ENCODE measurements at places on chromosomes 1 and 21.

GRCh38 chr1:55703726-55704363 is 488.7 kb upstream of the USP24 start:
- DNase-seq: no peak

GRCh38 chr1:53273526-53273925 is 35.2 kb upstream of the MAGOH start:
- DNase-seq: no peak

DNA sequence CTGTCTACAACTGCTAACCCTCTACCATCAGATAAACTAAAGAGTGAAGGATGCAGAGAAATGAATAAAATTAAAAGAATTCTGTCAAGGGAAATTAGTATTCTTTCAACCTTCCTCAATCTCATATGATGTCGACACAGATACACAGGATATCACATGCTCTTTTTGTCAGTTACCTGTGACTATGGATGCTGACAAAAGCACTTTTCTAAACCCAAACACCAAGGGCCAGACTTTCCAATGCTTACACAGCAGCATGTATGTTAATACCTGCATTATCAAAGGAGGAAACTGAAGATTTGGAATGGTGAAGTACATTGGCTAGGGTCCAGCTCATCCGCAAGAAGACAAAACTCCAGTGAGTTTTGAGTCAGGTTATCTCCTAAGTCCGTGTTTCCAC is 294.0 kb downstream of the SMYD3 start:
- no peak for DNase-seq

DNA sequence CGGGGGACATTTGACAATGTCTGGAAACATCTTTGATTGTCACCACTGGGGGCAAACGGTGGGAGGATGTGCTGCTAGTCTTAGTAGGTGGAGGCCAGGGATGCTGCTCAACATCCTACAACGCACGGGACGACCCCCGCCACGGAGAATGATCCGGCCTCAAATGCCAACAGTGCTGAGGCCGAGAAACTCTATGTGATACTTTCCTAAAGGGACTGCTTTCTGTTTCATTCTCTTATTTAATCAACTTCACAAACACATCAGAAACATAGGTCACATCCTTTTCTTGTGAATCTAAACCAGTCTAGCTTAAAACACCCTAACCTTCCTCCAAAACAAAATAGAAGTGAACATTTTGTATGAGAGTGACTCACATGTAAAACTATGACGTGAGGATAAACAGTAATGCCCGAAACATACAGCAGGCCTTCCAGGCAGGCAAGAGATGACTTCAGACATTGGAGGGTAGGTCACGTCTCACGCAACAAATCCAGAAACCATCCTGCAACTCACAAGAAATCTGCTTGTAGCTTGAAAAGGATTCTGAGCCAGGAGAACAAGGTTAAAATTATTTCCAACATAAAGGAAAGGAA is 37.2 kb upstream of the ETS2 start:
- no peak for DNase-seq

GRCh38 chr21:45415188-45415942 is 10.4 kb downstream of the COL18A1 start:
- no peak for DNase-seq

- no peak for DNase-seq
These were observed 18.7 kb downstream of the CLSTN1 start for GRCh38 chr1:9805006-9805508.

- DNase-seq: peak; percentile 74
These were observed at the start of gene PFKL for GRCh38 chr21:44299458-44300261. Gene PFKL (plus strand): TSS chr21:44300053. CDS start chr21:44300106, 53 bp downstream.

DNA sequence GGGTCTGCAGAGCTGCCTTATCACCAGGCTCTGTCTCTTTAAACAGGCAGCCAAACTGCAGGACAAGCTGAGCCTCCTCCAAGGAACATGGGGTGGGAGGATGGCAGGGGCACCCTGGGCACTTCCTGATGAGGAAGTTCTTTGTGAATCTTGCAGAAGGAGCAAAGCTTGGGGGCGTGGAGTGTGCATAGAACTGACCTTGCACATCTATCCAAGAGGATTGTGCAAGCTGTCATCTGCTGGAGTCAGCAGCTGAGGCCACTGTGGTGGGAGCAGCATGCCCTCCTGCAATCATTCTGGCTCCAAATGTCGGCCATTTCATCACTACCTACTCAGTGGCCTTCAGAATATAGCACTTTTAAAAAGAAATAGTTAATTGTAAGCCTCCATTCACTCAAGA is 182.2 kb downstream of the AJAP1 start:
- DNase-seq: peak; percentile 26

- DNase-seq: peak; percentile 87
These were observed 328.2 kb downstream of the KCTD3 start for GRCh38 chr1:215895276-215895675.

GRCh38 chr1:54259546-54260140 is 59.7 kb downstream of the MRPL37 start:
- DNase-seq: no peak

DNA sequence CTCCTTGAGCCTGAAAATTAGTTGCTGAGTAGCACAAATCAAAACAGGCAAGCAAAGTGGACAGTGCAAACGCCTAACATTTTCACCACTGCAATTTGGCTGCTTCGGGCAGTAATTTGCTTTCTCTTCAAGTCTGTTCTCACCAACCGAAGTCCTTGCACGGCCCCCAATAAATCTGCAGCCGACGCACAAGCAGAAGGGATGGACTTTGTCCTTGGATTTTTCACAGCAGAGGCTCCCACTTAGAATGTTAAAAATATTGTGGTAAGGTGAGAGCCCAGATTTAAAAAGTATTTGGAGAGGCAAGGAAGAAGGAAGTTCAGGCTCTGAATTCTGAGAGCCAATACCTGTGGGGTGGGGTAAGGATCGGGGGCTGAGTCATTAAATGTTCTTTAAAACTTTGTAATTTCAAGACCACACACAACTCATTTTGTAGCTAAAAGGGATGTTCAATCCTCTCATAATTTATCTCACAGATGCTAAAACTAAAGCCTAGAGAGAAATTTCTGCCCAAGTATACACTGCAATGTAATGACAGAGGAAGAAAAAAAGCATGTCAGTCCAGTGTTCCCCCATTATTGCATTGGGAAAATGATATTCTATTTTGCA is 6.2 kb downstream of the CD247 start:
- no peak for DNase-seq

- DNase-seq: no peak
These were observed 6.3 kb downstream of the KCNJ6 start for GRCh38 chr21:37909936-37910335.

DNA sequence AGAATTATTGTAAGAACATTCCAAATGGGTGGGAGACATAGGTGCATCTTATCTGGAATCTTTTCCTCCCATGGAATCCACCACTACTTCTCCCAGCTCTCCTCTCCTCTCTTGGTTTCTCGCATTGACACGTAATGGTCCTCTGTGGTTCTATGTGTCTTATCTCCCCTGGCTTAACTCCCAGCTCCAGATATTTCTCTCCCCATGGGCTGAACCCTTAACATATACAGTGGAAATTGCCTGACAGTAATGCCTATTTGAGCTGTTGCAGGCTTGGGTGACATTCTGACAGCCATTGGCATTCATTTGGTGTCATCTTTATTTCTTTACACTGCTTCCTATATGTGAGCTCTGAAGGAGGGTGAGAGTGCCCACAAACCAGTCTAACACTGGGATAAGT is 118.3 kb downstream of the SPATA46 start:
- DNase-seq: no peak

DNA sequence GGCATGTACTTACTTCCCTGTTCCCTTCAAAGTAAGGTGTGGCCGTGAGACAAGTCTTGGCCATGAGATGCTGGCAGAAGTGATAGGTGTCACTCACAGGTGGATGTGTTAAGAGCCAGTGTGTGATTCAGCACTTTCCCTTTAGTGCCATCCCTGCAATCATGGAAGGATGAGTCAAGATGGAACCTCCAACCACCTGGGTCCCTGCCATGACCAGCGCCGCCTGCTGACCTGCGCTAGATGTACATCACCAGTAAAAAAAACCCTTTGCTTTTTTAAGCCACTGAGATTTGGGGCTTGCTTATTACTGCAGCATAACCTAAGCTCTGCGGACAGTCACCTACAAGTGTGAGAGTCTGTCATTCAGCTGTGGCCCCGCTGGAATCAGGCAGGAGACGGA is 71.7 kb downstream of the TOMM20 start:
- no peak for DNase-seq

GRCh38 chr1:54975356-54976108 is 4.9 kb upstream of the TMEM61 start:
- no peak for DNase-seq

- DNase-seq: no peak
These were observed 9.2 kb upstream of the CDC42 start for GRCh38 chr1:22043198-22043769.

DNA sequence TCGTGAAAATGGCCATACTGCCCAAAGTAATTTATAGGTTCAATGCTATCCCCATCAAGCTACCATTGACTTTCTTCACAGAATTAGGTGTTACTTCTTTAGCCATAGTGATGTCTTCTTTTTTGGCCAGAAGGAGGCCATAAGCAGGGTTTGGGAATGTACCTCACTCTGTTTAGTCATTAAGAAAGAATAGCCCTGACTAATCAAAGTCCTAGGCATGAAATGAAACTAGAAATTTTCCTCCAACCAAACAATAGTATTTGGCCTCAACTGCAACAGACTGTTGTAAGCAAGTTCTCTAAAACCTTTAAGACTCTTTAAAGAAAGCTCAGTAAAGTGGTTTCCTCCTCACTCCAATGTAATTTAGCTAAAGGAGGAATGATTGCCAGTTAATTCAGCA is 163.9 kb downstream of the AKT3 start:
- DNase-seq: peak; percentile 1

- peak; percentile 95 for DNase-seq
These were observed at the start of gene ARHGAP30 for GRCh38 chr1:161069731-161070270. Gene ARHGAP30 (minus strand): TSS chr1:161069891. CDS start chr1:161069624, 267 bp downstream.

- DNase-seq: no peak
These were observed 577 bp downstream of the RAB3GAP2 start for GRCh38 chr1:220271706-220272046.

DNA sequence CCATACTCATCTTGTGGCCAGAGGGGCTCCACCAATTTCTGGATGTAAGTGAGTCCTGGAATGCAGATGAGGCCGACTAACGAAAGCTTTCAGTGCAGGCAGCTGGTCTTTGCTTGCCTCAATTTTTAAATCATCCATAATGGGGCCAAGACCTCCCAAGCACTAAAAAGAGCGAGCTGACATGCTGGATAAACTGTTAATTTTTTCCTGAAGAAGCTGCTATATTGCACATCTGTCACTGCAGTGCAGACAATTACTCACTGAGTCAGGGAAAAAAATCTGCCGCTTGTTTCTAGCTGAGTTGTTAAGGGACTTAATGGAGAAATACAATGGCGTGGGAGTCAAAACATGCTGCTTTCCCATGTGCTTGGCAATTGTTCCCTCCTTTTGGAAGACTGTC is 205.5 kb downstream of the GPATCH2 start:
- no peak for DNase-seq

DNA sequence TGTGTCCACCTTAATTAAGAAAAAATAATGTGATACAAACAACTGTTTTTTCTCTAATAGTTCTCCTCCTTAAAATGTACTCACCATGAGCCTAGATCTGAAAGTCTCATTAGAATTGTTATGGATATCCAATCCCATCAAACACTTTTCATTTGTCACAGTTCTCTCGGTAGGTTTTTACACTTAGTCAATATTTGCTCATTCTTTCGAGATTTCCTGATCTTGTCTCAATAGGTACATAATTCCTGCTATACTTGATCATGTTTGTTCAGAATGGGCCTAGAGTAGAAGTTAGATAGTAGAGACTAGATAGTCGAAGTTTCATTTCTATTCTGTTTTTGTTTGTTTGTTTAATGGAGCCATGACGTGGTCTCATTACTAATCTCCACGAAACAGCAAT is 2005.7 kb downstream of the NCAM2 start:
- DNase-seq: no peak

Data from MV-4-11 (cell line).